ENCODE measurements at places on chromosomes 6 and 20.

GRCh38 chr20:25116739-25117458 is 35.0 kb upstream of the VSX1 start:
- DNase-seq: no peak

- DNase-seq: peak; percentile 47
Observed at GRCh38 chr6:29702519-29703103, 20.6 kb upstream of the HLA-F start.

DNA sequence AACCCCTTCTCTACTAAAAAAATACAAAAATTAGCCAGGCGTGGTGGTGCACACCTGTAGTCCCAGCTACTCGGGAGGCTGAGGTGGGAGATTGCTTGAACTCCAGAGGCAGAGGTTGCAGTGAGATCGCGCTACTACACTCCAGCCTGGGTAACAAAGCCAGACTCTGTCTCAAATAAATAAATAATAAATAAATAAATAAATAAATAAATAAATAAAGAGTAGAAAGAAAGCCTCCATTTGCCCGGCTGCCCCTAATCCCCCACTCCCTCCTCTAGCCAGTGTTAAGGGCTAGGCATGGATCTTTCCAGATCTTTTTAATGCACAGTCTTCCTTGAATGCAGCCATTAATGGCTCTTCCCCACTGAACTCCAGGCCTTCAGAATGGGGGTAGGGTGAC is 3.2 kb downstream of the PNPLA1 start:
- no peak for DNase-seq

DNA sequence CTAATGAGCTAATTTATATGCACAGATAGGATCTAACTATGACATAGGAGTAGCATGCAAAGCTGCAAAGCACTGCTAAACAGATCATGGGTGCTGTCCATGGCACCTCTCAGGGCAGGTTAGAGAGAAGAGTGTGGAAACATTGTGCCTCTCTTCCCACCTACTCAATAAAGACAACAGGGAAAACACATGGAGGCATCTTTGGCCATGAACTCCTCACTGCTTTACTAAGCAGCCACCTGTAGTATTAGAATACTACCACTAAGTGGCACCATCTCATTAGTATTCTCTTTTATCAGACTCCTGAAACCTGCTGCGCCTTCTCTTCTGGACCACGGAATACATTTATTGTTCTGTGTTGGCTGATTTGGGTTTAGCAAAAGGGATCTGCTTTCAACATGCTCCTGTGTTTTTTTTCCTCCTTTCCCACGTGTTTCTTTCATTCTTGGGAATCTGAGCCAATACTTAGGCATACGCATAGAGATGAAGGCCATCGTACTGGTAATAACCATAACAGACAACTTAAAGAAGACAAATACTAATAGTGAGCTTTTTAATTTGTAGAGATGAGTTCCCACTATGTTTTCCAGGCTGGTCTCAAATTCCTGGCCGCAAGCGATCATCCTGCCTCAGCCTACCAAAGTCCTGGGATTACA is 9.4 kb upstream of the HDDC2 start:
- DNase-seq: no peak

DNA sequence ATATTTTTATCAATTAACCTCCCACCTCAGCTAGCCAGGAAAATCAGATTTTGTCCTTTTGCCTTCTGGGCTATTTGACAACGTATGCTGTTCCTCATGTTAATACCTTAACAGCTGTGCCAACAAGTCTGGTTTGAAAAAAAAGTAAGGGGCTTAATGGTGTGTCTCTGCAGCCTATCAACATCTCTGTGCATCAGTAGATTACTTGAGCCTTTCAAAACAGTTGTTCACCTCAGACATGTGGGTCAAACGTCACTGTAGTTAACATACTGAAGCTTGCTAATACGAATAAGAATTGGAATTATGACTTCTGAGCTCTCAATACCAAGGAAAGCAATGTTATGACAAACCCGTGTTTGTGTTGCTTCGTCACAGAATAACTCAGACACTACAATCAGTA is 23.0 kb downstream of the CEP57L1 start:
- no peak for DNase-seq

GRCh38 chr6:1609041-1609647 is 571 bp upstream of the FOXC1 start:
- no peak for DNase-seq

DNA sequence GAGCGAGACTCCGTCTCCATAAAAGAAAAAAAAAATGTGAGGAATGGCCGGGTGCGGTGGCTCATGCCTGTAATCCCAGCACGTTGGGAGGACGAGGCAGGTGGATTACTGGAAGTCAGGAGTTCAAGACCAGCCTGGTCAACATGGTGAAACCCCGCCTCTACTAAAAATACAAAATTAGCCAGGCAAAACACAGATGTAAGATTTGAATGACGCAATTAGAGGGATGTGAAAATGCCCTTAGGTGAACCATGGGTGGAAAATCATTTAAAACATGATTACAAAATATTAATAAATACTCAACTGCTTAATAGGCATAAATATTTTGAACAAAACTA is 20.9 kb downstream of the COL9A3 start:
- DNase-seq: no peak

GRCh38 chr6:129517288-129517687 is 192.7 kb downstream of the ARHGAP18 start:
- DNase-seq: no peak

DNA sequence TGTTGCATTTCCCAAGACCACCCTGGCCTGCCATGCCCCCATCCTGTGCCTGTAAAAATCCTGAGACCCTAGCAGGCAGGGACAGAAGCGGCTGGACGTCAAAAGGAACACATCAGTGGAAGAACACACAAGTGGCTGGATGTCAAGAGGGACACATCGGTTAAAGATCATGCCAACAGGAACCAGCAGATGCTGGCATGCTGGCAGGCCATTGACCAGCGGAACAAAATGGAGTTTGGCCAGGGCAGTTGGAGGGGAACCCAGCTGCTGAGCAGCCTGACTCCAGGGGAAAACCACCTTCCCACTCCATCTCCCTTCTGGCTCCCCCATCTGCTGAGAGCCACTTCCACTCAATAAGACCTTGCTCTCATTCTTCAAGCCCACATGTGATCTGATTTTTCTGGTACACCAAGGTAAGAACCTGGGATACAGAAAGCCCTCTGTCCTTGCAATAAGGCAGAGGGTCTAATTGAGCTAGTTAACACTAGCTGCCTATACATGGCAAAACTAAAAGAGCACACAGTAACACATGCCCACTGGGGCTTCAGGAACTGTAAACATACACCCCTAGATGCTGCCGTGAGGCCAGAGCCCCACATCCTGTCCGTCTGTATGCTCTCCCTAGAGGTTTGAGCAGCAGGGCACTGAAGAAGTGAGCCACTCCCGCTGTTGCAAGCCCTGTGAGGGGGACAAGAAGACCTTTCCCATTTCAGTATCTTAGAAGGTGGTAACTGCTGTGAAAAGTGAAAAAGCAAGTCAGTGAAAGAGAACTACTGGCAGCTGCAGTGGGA is 4.2 kb upstream of the TSBP1 start:
- no peak for DNase-seq

GRCh38 chr20:20273286-20273685 is 94.6 kb upstream of the INSM1 start:
- no peak for DNase-seq

DNA sequence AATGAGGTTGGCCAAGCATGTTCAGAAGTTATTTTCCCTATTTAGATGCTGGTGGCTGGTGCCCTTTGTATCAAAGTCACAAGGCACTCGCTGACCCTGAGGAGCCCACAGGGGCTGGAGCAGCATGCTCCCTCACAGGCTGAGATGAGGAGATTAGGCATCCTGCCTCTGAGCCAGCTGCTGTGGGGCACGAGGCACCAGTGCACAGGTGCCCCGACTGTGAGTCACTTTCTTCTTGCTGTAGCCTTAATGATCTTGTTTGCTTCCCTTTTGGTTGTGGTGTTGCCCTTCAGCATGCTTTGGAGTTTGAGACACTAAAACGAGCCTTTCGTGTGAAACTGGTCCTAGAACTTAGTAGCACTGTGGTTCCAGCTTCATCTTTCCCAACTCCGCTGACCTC is 4.3 kb downstream of the PSMG4 start:
- no peak for DNase-seq

- DNase-seq: no peak
Observed at GRCh38 chr6:106162921-106163320, 76.8 kb downstream of the PRDM1 start.

GRCh38 chr6:76706086-76706485 is 633.6 kb upstream of the IMPG1 start:
- no peak for DNase-seq

- DNase-seq: no peak
Observed at GRCh38 chr6:129730477-129731165, 20.6 kb upstream of the ARHGAP18 start.

- DNase-seq: no peak
Observed at GRCh38 chr6:144297511-144298100, 12.5 kb downstream of the UTRN start.

DNA sequence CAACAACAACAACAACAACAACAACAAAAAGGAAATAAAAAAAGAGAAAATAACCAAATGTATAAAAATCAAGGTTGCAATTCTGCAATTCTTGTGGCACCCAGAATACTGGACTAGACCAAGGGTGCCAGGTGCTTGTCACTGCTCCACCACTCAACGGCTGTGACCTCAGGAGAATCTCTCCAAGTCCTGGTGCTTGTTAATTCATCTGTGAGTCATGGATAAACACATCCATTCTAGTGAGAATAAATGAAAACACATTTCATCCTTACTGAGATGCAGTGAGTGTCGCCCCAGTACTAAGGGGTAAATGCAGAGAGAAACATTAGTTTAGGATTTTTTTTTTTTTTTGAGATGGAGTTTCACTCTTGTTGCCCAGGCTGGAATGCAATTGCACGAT is 32.0 kb downstream of the HLA-C start:
- DNase-seq: no peak

- no peak for DNase-seq
Observed at GRCh38 chr6:111818539-111819226, 54.6 kb downstream of the FYN start.

GRCh38 chr20:52201395-52201794 is 9.8 kb upstream of the ZFP64 start:
- no peak for DNase-seq

GRCh38 chr20:51542571-51543421 is at the start of gene NFATC2:
Gene NFATC2, minus strand, starts transcription at chr20:51542719. Its CDS starts 220 bp downstream, at chr20:51542499.
- DNase-seq: no peak

DNA sequence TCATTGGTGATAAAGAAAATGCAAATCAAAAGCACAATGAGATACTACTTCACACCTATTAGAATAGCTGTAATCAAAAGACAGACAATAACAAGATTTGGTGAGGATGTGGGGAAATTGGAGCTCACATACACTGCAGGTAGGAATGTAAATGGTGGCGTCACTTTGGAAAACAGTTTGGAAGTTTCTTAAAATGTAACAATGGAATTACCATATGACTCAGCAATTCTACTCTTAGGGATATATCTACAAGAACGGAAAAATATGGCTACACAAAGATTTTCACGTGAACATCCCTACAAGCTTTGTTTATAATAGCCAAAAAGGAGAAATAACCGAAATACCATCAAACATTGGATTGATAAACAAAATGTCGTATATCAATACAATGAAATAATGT is 270.4 kb downstream of the DOK5 start:
- no peak for DNase-seq

GRCh38 chr6:3650959-3651697 is 100.4 kb downstream of the PXDC1 start:
- DNase-seq: no peak

- no peak for DNase-seq
Observed at GRCh38 chr20:48541581-48542071, 286.2 kb downstream of the PREX1 start.

DNA sequence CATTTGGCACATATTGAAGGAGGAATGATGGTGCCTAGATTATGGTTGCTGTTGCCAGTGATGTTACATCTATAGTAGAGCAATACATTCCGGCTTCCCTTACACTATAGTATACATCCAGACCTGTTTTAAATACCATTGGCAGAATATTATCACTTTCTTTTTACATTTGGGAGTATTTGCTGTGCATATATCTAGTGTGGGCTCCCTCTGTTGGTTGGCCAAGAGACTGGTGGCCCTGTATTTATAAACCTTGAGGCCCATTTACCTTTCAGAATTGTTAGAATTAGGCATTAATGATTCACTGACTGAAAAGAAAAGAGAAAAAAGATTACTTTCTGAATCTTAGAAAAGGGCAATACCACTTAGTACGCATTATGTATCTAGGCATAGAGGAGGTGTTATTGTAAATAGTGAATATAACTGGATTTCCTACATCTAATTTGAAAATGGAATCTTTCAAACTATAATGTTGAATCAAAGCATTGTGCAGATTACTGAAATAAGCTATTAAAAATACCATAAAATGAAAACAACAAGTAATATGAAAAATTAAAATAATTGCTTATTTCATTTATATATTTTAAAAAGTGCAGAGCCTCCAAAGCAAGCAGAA is 628.8 kb upstream of the MAN1A1 start:
- no peak for DNase-seq

- DNase-seq: no peak
Observed at GRCh38 chr6:97462938-97463598, 180.1 kb upstream of the MMS22L start.

- no peak for DNase-seq
Observed at GRCh38 chr6:75913040-75913439, 159.4 kb downstream of the IMPG1 start.

DNA sequence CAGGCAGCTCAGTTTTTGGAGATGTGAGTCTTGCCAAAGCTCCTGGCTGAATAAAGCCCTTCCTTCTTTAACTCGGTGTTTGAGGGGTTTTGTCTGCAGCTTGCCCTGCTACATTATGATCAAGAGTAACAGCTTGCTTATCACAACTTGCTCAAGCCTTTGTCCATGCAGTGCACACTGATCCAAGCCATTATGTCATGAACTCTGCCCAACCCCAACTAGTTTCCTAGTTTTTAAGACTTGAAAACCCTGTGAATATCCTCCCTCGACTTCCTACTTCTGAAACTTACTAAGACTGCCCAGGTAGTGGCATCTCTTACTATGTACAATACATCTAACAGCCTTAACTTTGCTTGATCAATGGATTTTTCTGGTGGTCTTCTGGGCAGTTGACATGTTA is 50.3 kb upstream of the ADGRF4 start:
- DNase-seq: no peak

GRCh38 chr20:32737371-32738223 is 5.7 kb downstream of the COMMD7 start:
- DNase-seq: no peak

DNA sequence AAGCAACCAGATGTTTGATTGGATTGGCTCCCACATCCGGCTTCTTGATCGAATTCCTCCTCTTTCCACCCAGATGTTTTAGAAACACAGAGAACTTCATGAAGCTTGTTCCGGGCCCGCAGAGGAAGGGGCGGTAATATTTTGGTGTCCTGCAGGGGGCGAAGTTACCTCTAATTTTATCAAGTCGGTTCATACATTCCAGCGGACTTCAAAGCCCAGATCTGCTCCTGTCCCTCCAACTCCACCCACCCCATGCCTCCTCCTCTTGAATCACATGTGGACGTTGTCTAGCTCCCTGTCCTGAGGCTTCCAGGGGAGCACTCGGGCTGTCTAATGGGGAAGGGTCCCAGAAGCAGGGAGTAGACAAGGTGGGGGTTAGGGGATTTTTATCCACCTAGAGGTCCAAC is 2.9 kb upstream of the BMP6 start:
- no peak for DNase-seq

GRCh38 chr6:100001915-100002388 is 7.9 kb upstream of the MCHR2 start:
- peak; percentile 2 for DNase-seq

All from stimulated activated CD8-positive, alpha-beta memory T cell treated with anti-CD3 and anti-CD28 coated beads, Interleukin-4, amount 100 ng/mL, for 4 hours (primary cell).